ENCODE measurements at places on chromosomes 4 and X.

- H3K27me3 ChIP-seq = no peaks in the 10 kb centered on the region
- H3K36me3 ChIP-seq = no peaks in the 10 kb centered on the region
- no peak for DNase-seq
- no peaks in the 10 kb centered on the region for H3K4me1 ChIP-seq
- no peak overlapping the region for H3K4me3 ChIP-seq
Measured at GRCh38 chrX:63128509-63128908, 222.6 kb downstream of the SPIN4 start.

GRCh38 chrX:55796496-55796895 lies 78.9 kb downstream of the RRAGB start:
- peaks cover 3% of the 10 kb centered on the region for H3K36me3 ChIP-seq
- H3K4me3 ChIP-seq = no peak overlapping the region
- H3K27ac ChIP-seq = no peak overlapping the region
- H3K4me1 ChIP-seq = no peaks in the 10 kb centered on the region

- H3K27me3 ChIP-seq = no peaks in the 10 kb centered on the region
- H3K27ac ChIP-seq = no peak overlapping the region
- H3K36me3 ChIP-seq = no peaks in the 10 kb centered on the region
- H3K4me1 ChIP-seq = no peaks in the 10 kb centered on the region
Measured at GRCh38 chrX:22952010-22952409, 47.8 kb upstream of the DDX53 start.

DNA sequence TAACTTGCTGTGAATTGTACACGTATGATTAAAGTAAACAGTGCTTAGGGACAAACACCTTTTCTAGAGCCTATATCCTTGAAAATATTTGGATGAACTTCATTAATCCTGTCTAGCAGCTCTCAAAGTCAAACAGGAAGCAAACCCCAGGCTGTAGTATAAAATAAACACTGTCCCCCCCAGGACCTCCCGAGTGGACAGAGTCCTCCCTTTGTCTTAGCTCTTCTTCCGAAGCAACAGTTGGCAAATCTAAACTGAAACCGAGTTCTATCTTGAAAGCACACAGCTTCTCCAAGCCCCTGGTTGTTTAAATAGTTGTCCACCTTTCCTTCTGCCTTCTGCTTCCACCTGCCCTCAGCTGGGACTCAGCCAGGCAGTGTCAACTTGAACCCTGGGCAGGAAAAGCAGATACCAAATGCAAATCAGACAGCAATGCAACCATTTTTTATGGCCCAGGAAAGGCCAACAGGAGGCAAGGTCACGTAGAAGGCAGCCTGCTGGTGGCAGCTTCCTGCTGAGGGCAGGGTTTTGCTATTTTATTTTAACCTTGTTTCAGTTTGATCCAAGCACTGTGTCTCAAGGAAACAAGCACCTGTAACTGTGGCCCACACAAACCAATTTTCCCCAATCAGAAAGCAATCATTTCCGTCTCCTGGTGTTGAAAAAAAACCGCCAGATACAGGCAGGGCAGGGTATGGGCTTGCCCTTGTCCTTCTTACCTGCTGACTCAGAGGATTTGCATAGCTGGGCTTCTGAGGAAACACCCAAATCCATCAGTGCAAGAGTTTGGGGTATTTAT lies 110.3 kb upstream of the KIT start:
- no peak overlapping the region for H3K27ac ChIP-seq
- no peak for DNase-seq
- H3K4me1 ChIP-seq = no peaks in the 10 kb centered on the region
- H3K36me3 ChIP-seq = no peaks in the 10 kb centered on the region

Measured in T-helper 17 cell (primary cell).